ENCODE measurements at places on chromosomes 11 and 22.
A peak's percentile ranks its signal among the peaks of the same experiment; 100 is the strongest.

- no peak for DNase-seq
These were observed 9.7 kb upstream of the FXYD2 start for GRCh38 chr11:117834068-117834810.

DNA sequence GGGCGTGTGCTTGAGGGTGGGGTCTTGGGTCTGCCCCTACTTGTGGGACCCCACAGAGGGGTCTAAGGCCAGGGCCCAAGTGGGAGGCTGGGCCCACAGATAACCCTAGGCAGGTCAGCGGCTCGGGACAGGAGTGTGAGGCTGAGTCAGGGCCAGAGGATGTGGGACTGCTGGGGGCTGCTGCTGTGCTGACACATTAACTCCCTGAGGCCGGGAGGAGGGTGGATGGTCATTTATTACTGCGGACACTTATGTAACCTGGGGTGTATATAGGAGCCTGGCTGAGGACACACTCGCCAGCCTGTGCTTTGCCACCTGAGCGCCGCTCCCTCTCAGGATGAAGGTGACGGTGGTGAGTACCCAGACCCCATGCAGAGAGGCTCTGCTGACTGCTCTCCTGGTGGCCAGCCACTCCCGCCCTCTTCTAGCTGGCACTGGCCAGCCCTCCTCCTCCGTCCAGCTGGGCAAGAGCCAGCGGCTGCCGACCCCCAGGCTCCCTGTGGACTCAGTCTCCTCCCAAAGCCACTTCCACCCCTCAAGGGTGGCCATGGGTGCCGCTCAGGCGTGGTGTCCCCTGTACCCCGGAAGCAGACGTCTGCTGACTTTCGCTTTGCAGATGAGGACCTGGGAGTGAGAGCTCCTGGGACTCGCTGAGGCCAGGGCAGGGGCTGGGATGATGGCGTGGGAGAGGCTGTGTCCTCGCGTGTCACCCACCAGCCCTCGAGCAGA is at the start of gene MIOX:
Gene MIOX, plus strand, starts transcription at position 299 of the 729 bp plus-strand sequence. Its CDS starts 39 bp downstream, at position 338.
- no peak for DNase-seq

GRCh38 chr11:134864233-134864967 is 452.4 kb upstream of the B3GAT1 start:
- no peak for DNase-seq

GRCh38 chr11:86372586-86372985 is 2.1 kb upstream of the CCDC81 start:
- no peak for DNase-seq

DNA sequence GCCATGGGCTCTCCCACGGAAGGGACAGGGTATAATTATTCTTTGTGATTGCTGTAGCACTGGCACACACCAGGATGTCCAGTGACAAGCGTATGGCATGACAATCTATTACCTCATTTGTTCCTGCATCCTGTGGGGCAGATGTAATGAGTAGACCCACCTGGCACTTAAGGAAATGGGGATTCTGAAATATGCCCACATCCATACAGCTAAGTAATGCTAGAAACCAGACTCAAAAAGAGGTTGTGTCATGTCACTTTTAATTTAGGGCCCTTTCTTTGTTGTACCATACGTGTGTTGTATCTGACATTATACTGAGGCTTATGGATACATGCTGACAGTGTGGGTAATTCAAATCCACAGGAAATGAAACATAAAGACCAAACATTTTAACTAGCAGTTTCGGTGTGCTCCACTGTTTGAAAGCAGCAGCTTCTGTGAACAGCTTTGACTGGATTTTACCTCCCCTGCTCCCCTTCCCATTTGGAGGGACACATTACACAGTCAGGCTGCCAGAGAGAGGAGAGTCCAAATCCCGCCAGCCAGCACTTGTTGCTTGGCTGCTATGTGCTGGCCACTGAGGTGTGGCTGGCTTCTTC is 21.2 kb downstream of the GRAMD1B start:
- no peak for DNase-seq

GRCh38 chr22:49600891-49601431 is 226.7 kb downstream of the BRD1 start:
- no peak for DNase-seq

- DNase-seq = no peak
These were observed 22.6 kb downstream of the PDGFB start for GRCh38 chr22:39221999-39222686.

DNA sequence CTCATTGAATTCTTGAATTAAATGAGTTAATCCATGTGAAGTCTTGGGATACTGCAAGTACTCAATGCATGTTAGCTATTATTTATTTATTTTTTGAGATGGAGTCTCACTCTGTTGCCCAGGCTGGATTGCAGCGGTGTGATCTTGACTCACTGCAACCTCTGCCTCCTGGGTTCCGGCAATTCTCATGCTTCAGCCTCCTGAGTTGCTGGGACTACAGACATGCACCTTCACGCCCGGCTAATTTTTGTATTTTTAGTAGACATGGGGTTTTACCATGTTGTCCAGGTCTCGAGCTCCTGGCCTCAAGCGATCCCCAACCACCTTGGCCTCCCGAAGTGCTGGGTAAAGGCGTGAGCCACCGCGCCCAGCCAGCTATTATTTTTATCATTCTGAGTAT is 9.4 kb downstream of the MMP7 start:
- no peak for DNase-seq

GRCh38 chr11:74932169-74932568 is 16.7 kb downstream of the XRRA1 start:
- no peak for DNase-seq

DNA sequence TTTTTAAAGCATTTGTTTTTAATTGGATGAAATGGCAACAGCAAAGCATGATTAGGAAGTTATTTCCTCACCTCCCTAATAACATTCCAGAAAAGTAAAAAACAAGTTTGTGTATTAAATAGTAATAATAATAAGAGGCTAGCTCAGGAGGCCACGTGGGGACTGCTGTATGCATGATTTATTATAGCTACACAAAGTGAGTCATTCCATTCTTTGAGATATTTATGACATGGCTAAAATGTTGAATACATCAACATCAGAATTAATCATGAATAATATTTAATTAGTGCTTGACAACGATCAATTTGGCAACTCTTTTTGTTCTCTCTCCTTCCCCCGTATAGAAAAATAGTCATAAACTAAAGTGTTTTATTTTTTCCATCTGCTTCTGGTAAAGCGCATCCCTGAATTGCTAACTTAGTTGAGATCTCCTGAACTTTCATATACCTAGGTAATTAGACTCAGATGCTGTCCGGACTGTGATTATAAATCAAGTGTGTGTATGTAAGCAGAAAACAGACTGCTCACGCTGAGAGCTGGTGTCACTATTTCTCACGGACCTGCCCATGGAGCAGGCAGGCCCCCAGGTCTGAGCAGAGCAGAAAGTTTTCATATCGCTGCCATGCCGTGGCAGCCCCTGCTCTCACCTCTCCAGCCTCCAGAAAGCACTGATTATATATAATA is 125.7 kb downstream of the WT1 start:
- no peak for DNase-seq

DNA sequence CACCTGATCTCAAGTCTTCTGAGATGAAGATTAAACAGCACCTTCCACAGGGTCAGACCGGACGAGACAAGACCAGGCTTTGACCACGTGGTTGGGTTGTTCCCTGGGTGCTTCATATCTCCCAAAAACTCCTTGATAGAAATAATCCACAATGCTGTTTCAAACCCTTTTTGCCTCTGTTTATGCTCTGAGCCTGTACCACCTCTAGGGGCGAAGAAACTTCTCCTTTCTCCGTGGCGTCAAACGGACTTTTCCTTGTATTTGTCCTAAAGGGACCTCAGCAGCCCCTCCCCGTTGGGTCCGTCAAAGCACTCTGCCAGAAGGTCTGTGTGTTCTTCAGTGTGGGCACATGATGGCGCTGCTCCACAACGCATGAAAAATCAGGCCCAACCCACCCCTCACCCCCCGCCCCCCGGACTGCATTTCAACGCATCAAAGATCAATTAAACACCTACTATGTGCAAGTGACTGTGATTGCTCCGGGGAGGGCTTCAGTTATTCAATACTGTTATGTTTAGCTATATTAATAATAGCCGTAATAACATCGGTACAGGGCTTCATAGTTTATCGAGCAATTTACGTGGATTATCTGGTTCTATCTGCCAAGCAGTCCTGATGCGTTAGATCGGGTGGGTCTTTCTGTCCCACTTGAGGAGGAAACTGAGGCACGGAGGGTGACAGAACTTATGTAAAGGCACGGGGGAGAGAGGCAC is 17.3 kb upstream of the EIF3D start:
- no peak for DNase-seq

DNA sequence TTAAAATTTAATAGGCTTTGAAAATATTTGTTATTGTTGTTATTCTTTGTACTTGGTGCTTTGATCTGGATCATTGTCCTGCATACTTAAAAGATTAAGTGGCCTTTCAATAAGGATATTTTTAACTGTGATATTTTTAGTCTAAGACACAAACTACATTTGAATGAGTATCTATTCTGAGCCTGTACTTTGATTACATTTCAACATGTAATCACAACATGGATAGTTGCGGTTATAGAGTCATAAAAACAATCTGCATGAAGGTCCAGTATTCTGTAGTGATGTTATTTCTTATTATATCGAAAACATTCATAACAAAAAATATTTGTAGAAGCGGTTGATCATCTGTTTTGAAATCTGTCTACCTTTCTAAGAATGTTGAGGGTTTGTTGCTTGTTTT is 58.6 kb downstream of the HIPK3 start:
- DNase-seq = no peak

- no peak for DNase-seq
These were observed 86.3 kb upstream of the CRYBB3 start for GRCh38 chr22:25113316-25113721.

- no peak for DNase-seq
These were observed 92.3 kb upstream of the PAX6 start for GRCh38 chr11:31903225-31904074.

DNA sequence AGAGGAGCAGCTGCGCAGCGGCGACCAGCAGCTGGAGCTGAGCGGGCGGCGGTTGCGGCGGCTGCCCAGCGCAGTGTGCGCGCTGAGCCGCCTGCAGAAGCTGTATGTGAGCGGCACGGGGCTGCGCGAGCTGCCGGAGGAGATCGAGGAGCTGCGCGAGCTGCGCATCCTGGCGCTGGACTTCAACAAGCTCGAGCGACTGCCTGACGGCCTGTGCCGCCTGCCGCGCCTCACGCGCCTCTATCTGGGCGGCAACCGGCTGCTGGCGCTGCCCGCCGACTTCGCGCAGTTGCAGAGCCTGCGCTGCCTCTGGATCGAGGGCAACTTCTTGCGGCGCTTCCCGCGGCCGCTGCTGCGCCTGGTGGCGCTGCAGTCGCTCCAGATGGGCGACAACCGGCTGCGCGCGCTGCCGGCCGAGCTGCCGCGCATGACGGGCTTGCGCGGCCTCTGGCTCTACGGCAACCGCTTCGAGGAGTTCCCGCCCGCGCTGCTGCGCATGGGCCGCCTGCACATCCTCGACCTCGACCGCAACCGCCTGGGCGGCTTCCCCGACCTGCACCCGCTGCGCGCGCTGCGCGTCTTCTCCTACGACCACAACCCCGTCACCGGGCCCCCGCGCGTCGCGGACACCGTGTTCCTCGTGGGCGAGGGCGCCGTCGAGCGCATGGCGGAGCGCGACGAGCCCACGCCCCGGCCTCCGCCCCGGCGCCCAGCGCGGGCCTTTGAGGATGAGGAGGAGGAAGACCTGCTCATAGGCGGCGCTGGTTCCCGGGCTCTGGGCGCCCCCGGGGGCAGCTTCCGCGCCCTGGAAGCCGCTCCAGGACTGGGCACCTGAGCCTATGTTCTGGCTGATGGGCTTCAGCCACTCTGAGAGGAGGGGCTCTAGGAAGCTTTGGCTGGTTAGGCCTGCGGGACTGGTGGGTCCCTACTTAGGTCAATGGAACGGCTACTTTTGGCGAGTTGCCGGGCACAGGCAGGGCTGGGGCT is 787 bp downstream of the LRRC10B start:
- peak; percentile 12 for DNase-seq

GRCh38 chr11:67266449-67267187 is at the start of gene GRK2:
TSS of gene GRK2 (plus strand) at chr11:67266473. CDS start at chr11:67266700, 227 bp downstream.
- DNase-seq = no peak

DNA sequence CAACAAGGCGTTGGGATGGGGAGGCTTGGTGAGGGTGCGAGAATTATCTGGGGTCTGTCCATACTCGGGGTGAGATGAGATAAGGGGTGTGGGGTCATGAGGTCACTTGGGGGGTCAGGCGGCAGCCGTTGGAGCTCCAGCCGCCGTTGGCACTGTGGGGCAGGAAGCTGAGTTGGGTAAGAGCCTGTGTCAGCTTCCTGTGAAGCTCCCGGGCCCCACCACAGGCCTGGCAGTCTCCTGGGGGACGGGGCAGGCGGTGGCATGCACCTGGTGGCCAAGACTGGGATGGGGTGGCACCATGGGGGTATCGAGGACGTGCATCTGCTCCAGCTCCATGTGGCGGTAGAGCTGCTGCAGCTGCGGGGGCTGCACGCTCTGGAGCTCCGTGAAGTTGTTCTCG is 7.1 kb upstream of the MYBPC3 start:
- DNase-seq = no peak

- no peak for DNase-seq
These were observed 5.1 kb downstream of the TRIM22 start for GRCh38 chr11:5694642-5695041.

- no peak for DNase-seq
These were observed 114.1 kb upstream of the SESN3 start for GRCh38 chr11:95344932-95345642.

GRCh38 chr11:838441-839279 is 3.7 kb downstream of the POLR2L start:
- no peak for DNase-seq

GRCh38 chr11:109857637-109858036 is 235.6 kb upstream of the ZC3H12C start:
- no peak for DNase-seq

GRCh38 chr22:29877620-29878019 is 5.4 kb upstream of the MTMR3 start:
- DNase-seq = no peak

GRCh38 chr11:64764040-64764611 is 4.4 kb upstream of the PYGM start:
- no peak for DNase-seq

DNA sequence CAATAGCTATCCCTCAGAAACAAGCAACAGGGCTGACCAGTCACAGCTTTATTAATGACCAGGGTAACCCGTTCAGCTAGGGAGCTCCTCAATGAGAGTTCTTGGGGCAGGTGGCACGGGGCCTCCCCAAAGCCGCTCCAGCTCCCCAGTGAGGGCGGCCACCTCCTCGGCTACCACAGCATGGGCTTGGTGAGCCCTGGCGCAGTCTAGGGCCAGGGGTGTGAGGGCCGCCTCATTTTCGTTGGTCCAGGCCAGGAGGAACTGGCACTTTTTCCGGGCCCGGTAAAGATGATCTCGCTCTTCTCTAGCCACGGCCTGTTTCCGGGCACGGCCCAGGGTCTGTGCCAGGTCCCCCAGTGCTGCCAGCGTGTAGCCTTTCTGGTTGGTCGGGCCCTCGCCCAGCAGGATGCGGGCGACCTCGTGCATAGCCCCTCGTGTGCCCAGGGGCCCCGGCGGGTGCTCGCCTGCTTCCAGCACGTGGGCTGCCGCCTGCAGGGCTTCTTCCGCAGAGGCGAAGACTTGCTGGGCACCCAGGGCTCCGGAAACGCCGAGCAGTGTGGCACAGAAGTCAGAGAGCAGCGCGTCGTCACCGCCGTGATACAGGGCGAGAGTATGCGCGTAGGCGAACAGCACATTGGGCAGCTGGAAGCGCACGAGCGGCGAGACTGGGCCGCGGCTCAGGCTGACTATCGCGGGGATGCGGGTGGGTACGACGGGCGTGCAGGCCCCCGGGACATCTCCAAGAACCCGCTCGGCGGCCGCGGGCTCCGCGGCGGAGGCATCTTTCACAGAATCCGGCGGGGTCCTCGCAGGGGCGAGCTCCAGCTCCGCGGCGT is 913 bp downstream of the ZNHIT2 start:
- DNase-seq = no peak

- no peak for DNase-seq
These were observed 267.4 kb upstream of the ISX start for GRCh38 chr22:34798605-34799004.

- DNase-seq = no peak
These were observed 813.2 kb downstream of the BRD1 start for GRCh38 chr22:49014227-49015201.

All from stimulated activated CD4-positive, alpha-beta T cell treated with anti-CD3 and anti-CD28 coated beads, Interleukin-1b, Interleukin-23, amount 100 ng/mL, for 1 hour (primary cell).